ENCODE measurements at places on chromosomes 2 and 18.

GRCh38 chr2:15427987-15428386 is 133.1 kb downstream of the NBAS start:
- no peak for DNase-seq

GRCh38 chr2:45293182-45293581 is 283.9 kb upstream of the SIX2 start:
- no peak for DNase-seq

DNA sequence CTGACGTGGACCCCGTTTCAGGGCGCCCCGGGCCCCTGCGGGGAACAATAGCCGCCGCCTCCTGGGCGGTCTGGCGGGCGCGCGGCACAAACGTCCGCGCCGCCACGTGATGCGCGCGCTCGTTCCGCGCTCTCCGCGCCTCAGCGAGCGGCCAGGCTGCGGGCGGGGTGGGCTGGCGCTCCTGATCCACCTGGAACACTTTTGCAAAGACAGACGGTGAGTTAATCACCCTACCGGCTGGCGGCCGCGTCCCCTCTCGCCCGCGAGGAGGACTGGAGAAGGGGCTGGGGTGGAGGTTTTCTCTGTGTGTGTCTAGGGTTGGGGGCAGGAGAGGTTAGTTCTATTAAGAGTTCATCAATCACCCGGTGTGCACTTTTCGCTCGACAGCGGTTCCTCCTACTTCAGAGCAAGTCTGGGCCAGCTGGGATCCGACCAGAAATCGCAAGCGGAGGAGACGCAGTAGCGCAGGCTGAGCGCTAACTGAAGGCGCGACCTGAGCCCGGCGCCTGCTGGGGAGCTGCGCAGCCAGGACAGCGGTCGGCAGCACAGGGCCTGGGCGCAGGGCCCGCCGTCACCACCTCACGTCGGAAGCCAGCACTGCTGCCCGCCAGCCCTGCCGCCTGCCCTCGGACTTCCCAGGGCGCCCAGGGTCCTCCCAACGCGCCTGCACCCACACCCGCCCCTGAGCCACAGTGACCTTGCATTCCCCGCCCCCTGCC is 10.3 kb upstream of the HOXD1 start:
- no peak for DNase-seq

GRCh38 chr2:22444281-22444680 is 940.7 kb upstream of the KLHL29 start:
- no peak for DNase-seq

- DNase-seq: no peak
Observed at GRCh38 chr2:14428056-14428455, 204.5 kb upstream of the LRATD1 start.

- DNase-seq: no peak
Observed at GRCh38 chr2:233758849-233759248, 1.2 kb upstream of the UGT1A1 start.

- no peak for DNase-seq
Observed at GRCh38 chr2:54680397-54681041, 42.9 kb upstream of the EML6 start.

- no peak for DNase-seq
Observed at GRCh38 chr2:110740747-110741349, 8.5 kb downstream of the ACOXL start.

DNA sequence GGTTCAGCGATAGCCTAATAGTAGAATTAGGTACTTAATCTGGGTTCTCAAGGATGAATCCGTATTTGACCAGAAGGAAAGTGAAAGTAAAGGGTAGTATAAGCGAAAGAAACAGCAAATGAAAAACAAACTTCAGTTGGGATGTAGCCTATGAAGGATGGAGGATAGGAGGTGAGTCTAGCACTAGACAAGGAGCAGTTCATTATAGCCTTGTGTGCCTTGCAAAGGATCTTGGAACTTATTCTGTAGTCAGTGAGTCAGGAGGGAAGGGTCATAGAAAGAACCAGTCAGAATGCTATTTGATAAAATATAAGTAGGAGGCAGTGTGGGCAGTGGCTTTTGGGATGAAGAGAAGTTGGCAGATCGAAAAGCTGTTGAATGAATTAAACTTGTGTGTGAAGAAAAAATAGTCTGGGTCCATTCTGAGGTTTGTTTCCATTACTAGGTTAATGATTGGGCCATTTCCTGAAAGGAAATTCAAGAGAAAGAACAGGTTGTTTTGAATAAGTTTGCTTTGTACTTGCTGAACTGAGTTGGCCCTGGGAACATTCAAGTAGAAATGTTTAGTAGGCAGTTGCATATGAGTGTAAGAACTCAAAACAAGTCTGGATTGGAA is 48.5 kb downstream of the ANKRD12 start:
- DNase-seq: no peak

- DNase-seq: peak; percentile 57
Observed at GRCh38 chr2:229852565-229852964, 69.2 kb downstream of the TRIP12 start.

DNA sequence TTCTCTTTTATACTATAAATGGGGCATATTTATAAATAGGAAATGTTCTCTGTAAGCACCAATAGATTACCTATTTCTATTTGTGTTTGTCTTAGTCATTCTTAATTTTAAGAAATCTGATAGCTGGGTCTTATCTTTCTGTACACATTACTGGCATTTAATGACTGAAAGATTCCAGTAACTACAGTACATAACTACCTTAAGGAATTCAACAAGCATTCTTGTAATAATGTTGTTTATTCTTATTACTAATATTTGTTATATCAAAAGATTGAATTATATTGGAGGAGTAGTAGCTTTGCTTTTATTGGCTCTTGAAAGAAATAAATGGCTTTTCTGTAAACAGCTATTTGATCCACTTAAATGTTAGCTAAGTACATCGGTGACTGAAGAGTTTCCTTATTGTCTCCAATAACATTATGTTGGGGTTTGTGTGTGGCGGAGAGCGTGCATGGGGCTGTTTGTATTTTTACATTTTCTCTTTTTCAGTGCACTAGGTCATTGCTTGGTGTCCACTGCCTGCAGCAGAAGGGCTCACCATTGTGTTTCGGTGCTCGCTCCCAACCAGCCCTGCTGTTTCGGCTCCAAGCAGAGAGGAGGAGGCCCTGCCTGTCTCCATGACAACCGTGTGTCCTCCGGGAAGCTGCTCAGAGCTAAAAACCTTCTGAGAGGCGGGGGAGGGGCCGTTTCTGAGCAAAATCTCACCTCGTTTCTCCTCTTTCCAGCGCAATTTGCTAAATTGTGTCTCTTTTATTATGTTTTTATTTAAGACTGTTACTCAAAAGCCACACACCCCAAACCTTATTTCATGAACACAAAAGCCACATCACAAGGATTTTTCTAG is 112.5 kb upstream of the SLC38A11 start:
- no peak for DNase-seq

- DNase-seq: peak; percentile 81
Observed at GRCh38 chr2:197191940-197192322, 118.6 kb downstream of the ANKRD44 start.

DNA sequence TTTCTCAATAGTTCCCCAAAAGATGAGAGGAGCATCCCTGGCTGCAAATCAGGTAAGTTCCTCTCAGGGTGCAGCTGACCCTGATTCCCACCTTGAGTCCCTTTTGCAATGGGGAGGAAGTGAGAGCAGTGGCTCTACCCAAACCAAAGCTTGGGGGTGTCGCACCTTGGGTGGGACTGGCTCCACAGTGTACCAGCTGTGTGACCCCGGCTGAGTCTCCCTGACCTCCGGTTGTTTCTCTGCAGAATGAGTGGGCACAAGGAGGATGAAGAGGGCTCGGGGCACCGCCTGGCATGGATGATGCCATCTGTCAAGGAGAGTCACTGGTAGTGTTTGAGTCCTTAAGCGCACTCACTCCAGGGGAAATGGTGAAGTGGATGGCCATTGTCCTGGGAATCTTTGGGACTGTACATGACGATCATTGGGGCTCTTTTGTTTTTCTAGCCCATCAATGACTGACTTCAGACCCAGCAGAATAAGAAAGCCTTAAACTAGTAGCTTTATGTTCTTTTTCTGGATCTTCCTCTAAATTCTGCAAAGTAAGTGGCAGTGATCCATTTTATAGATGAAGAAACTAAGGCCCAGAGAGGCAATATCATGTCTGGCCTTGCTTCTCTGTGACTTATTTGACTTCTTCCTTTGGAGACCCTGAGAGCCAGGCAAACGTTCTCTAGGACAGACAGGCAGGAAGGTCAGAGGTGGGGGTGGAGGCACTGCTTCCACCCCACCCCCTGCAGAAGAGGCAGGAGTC is 106.3 kb upstream of the ST3GAL5 start:
- no peak for DNase-seq

DNA sequence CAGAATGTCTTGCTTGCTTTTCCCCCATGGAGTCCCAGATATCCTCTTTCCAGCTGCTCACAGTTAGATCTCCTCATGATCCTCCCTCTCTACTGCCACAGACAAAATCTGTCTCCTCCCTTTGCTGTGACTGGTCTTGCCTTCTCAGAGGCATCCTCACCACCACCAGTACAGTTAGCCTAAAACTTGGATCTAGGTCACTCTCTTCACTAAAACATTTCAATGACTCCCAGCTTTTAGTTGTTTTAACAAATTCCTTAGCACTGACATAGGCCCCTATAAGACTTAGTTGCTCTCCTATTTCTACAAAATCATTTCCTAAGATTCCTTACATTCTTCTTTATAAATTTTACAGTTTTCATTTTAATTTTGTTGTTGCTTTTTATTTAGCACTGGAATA is 734.2 kb upstream of the CHAC2 start:
- DNase-seq: no peak

DNA sequence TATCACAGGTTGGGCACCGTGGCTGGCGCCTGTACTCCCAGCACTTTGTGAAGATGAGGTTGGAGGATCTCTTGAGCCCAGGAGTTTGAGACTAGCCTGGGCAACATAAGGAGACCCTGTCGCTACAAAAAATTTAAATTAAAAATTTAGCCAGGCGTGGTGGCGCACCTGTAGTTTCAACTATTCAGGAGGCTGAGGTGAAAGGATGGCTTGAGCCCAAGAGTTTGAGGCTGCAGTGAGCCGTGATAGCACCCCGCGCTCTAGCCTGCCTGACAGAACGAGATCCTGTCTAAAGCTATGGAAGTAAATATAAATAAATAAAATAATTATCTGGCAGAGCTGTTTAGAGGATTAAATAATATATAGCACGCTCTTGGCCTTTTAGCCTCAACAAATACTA is 1.4 kb upstream of the SH3RF3 start:
- DNase-seq: no peak

DNA sequence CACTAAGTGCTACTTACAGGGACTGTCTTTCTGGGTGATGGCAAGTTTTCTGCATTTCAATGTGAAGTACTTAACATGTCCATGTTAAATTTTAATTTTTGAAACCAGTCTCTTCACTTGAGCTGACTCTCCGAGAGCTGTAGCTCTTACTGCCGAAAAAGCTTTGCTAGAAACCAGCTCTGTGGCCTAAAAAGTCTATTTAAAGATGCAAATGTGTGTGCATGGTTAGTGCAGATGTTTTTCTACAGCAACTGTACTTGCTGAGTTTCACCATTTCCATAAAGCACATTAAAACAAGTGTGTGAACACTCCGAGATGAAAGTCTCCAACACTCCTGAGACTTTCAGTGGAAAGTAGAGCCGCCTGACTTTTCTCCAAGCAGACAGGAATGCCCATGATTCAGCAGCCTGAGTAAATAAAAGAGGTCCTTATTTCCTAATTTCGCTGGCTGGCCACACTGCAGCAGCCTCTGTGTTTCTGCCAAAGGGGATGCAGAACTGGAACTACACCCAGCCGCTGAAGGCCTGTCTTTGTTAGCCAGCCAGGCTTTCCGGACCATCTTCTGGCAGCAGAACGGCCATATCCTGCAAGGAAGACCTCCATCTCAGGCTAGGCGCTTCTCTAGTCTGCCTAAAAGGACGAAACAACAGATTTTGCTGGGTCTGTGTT is 121.2 kb downstream of the ZNF521 start:
- peak; percentile 39 for DNase-seq

- no peak for DNase-seq
Observed at GRCh38 chr18:2662990-2663389, 7.5 kb downstream of the SMCHD1 start.

GRCh38 chr2:109507217-109507616 is 106.5 kb downstream of the SEPTIN10 start:
- DNase-seq: peak; percentile 45

- DNase-seq: no peak
Observed at GRCh38 chr2:233953087-233953801, 36.1 kb downstream of the TRPM8 start.

DNA sequence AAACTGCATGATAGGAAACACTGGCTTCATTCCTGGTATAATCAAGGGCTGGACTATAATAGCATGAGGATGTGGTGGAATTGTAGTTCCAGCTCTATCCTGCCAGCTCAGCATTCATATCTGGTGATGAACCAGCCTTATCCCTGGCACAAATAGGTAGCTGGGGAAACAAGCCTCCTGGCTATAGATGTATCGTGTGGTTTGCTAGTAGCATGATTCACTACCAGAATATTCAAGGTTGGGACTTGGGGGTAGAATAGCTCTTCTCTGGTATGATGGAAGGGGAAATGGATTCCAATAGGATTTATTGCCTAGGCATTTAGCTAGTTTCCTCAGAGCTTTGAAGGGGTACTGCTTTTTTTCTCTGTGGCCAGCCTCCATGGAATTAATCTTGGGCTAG is 532.8 kb downstream of the FBXO15 start:
- DNase-seq: no peak

- DNase-seq: peak; percentile 28
Observed at GRCh38 chr2:151833984-151834383, 5.8 kb upstream of the ARL5A start.

- no peak for DNase-seq
Observed at GRCh38 chr18:8673256-8674209, 31.8 kb upstream of the MTCL1 start.

DNA sequence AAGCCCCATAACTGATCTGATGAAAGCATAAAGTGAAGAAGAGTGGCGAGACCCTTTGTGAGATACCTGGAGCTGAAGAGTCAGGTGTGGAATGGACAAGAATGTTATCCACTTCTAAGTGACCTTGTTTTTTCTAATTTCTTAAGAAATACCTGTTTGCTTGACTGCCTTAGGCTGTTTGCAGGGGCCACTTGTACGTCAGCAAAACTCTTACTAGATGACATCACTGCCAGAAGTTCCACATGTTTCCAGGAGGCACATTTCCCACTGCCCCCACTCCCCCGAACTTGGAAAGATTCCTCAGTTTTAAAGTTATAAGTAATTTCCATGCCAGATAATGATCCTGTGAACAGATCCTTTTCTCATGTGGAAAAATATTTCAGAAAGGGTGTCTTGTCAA is 8.0 kb downstream of the EPAS1 start:
- no peak for DNase-seq

GRCh38 chr18:10490401-10491165 is 35.2 kb upstream of the NAPG start:
- peak; percentile 68 for DNase-seq

DNA sequence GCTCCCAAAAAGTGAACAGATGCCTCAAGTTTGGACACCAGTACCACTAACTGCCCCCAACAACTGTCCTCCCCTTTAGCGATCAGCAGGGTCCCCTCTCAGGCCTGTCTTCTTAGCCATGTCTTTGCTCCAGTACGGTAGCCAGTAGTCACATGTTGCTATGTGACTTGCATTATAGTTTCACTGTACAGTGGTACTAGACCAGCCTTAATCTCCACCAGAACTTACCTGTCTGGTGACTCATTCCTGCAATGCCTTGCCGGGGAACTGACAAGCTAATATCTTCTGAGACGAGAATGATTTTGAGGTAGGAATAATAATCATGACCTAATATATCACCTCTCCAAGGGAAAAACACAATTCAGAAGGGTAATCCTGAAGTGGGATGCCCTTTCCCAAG is 23.7 kb downstream of the ACMSD start:
- no peak for DNase-seq
